GDM1 (cell line): ENCODE measurements at places on chromosomes 11 and 22.

DNA sequence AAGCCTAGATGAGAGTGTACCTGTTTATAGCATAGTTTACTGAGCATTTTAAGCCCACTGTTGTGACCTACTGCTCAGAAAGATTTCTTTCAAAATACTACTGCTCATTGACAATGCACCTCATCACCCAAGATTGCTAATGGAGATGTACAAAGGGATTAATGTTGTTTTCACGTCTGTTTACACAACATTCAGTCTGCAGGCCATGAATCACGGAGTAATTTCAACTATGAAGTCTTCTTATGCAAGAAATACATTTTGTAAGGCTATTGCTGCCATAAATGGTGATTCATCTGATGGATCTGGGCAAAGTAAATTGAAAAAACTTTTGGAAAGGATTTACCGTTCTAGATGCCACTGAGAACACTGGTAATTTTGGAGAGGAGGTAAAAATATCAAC lies 112.9 kb downstream of the KIF18A start:
- DNase-seq, result no peak

DNA sequence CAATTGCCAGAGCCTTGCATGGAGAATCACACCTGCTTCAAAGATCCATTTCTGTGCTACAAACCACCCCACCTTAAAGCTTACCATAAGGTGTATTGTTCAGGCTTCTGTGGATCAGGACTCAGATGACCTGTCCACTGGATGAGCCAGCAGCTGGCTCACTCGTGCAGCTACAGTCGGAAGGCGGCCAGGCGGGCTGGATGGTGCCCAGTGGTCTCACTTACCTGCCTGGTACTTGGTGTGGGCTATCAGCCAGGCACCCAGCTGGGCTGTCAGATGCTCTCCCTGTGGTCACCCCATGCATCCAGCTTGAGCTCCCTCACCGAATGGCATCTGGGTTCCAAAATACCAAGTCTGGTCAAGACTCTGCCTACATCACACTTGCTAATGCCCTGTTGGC lies 10.9 kb upstream of the APOBEC3B start:
- no peak for DNase-seq

GRCh38 chr11:95512177-95512576 lies 277.4 kb downstream of the FAM76B start:
- DNase-seq, result no peak

- DNase-seq, result no peak
These were observed 4.7 kb downstream of the MUS81 start for GRCh38 chr11:65864706-65865471.

DNA sequence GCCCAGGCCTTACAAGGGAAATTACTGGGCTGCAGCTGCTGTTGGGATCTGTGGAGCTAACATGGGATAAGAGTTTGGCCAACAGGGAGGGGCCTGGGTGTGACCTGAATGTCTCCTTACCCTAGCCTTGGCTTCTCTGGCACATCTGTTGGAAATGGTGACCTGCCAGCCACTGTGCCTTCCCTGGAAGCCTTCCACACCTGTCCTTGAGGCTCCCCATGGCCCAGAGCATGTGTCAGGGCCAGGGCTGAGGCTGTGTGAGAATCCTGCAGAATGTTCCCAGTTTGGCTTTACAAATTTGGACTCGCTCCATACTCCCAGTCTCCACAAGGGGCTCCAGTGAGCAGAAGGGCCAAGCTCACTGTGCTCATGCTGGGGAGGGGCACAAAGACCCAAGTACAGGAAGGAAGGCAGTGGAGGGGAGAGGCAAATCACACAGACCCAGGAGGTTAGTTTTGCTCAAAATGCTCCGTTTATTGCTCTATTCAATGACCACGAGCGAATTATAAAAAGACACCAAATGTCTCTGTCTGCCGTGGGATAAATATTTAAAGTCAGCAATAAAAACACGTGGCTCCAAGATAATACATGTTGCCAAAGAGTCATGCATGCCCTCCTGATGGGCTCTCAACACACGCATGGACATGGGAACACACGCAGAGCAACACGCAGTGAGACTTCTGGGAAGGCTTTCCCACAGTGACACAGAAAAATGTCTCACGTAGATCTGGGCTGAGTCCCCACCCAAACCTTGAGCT lies 1.7 kb upstream of the IGSF22 start:
- DNase-seq, result peak; percentile 39

DNA sequence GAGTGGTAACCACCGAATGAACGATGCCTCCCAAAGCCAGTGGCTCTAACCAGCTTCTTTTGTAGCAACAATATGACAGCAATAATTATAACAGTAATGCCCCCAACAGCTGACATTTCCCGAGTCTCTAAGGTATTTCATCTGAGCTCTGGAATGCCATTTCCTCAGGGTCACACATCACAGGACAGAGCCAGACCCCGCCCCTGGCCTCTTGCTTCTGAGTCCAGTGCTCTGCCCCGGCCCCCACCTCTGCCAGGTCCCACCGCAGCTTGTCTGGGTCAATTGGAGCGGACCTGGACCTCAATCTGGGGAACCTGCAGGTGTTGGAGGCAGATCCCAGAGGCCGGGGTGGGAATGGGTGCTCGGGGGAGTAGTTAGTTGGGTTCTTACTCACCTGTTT lies 63.8 kb downstream of the IGLL1 start:
- DNase-seq, result no peak

DNA sequence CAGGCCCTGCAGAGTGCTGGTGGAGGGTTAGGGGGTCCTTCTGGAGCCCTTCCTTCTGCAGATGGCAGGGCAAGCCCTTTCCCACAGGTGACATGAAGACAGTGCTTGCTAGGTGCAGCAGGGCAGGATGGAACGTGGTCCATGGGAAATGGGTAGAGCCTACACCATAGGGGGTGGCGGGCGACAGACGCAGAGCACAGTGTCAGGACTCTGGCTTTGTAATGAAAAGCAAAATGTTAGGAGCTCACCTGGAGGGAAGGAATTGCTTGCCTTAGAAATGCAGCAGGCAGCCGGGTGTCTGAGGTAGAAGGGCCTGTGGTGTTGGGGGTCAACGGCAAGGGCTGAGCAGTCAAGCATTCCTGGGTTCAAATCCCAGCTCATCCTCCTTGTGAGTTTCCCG lies 54.9 kb downstream of the ARHGAP8 start:
- DNase-seq, result no peak

- DNase-seq, result no peak
These were observed 521.6 kb downstream of the BRD1 start for GRCh38 chr22:49305966-49306631.

DNA sequence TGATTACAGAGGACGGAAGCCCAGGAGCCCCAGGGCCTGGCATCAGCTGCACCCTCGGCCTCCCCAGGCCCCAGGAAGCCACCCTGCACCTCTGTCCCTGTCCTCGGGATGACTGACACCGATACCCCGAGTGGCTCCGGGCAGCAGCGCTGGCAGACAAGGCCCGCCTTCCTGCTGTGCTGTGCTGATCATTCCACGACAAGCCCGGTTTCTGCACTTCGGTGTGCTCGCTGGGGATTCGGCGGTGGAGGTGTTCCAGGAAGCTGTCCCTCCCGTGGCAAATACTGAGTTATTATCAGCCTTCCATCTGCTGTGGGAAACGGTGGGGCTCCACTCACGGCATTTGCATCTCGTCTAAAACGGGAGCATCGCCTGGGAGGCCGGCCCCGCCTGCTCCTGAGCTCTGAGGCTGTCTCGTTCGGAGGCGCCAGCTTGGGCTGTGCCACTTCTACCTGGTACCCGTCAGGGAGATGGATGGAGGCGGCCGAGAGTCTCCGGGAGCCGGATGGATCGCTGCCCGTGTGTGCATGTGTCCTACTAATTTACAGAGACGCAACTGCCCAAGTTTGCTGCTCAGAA lies 506.1 kb downstream of the BRD1 start:
- no peak for DNase-seq

DNA sequence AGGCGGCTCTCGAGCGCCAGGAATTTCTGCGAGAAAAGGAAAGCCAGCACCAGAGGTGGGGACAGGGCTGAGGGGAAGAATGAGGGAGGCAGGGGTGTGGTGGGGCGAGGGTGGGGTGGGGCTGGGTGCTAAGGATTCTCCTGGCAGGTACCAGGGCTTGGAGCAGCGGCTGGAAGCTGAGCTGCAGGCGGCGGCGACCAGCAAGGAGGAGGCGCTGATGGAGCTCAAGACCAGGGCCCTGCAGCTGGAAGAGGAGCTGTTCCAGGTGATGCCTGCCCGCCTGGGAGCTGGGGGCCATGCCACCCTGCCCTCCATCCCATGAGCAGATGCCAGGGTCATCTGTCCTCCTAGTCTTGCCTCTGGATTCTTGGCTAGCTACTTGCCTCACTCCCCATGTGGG lies 9.4 kb downstream of the CCDC88B start:
- no peak for DNase-seq

DNA sequence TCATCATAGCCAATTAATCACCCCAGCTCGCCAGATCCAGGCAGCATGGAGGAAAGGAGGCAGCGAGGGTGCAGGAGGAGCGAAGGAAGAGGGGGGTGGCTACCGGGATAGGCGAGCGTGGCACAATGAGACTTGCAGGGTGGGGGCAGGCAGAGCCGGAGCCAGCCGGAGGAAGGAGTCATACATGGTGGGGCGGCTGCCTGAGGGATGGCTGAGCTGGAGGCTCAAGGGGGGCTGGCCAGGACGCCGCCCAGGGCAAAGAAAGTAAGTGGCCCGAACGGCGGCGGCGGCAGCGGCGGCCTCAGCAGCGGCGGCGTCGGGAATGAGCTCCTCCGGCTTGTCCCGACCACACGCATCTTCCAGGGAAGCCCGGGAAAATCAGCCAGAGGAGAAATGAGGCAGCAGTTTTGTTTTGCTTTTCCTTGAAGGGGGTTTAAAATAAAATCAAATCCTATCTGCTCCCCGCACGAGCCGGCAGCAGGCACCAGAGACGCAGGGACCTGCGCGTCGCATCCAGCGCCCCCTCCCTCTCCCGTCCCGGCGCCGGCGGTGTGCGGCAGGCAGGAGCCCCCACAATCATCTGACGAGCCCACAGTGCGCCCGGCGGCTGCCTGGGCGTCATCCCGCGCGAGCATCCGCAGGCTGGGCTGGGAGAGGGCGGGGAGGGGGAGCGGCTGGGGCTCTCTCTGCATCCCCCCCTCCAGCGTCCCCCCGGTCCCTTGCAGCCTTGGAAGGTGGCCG lies 263.6 kb downstream of the CTTN start:
- DNase-seq, result no peak

- DNase-seq, result no peak
These were observed 14.8 kb upstream of the MFNG start for GRCh38 chr22:37500745-37501609.

- no peak for DNase-seq
These were observed 56.7 kb upstream of the PTPRJ start for GRCh38 chr11:47923667-47924066.

GRCh38 chr11:21426931-21427330 lies 757.5 kb downstream of the NELL1 start:
- DNase-seq, result no peak

- DNase-seq, result no peak
These were observed 128.7 kb downstream of the DSCAML1 start for GRCh38 chr11:117668321-117668751.

GRCh38 chr11:112129656-112130055 lies 34.2 kb downstream of the IL18 start:
- DNase-seq, result no peak

GRCh38 chr11:68312117-68312779 lies at the start of gene LRP5:
Gene LRP5, plus strand, starts transcription at chr11:68312591. Its CDS starts 124 bp downstream, at chr11:68312715.
- DNase-seq, result peak; percentile 29

DNA sequence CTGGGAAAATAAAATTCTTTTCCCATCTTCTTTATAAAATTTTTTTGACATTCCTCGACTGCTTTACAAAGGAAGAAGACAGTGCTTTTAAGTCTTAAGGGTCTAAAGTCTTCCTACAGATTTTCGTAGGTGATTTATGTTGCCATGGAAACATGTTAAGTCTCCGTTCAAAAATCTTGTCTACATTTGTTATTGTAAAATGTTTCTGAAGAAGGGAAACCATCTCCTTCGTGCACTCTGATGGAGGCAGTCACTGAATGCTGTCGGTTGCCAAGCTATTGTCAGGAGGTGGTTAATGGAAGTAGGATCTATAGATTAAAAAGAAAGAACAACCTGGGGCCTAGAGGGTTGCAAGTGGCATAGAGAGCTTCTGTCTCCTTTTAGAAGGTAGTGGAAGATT lies 52.6 kb downstream of the MAP6 start:
- DNase-seq, result no peak

DNA sequence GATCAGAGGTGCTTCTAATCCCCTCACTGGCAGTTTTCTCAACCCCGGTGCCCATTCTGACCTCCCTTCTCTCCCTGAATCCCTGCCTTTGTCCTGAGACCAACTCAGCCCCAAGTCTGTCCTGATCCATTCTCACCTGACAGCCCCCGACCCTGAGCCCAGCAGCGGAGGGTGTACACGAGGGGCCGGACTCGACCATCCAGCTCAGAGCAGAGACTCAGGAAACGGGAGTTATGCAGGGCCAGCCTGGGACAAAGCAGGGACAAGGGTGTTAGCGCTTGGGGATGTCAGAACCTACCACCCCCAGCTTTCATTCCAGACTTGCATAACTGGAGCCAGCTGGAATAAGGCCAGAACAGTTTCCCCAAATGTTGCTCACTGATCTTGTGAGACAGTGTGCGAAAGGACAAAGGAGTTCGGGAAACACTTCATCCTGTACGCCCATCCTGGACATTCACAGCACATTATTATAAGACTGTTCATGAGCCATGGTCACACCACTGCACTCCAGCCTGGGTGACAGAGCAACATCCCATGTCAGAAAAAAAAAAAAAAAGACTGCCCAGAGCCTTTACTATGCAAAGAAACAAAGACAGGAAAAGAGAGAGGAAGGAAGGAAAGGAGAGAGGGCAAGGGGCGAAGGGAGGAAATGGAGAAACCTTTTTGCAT lies 3.5 kb upstream of the EEF1G start:
- DNase-seq, result no peak

DNA sequence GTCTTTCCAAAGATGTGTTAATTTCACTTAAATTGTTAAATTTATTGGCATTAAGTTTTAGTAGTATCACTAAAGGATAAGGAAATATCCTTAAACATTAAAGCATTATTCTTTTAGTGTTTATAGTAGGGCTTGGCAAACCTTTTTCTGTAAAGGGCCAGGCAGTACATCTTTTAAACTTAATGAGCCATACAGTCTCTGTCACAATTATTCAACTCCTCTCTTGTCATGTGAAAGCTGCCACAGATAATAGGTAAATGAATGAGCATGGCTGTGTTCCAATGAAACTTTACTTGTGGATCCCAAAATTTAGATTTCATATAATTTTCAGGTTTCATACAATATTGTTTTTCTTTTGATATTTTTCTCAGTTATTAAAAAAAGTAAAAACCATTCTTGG lies 268.2 kb upstream of the C11orf87 start:
- DNase-seq, result no peak

DNA sequence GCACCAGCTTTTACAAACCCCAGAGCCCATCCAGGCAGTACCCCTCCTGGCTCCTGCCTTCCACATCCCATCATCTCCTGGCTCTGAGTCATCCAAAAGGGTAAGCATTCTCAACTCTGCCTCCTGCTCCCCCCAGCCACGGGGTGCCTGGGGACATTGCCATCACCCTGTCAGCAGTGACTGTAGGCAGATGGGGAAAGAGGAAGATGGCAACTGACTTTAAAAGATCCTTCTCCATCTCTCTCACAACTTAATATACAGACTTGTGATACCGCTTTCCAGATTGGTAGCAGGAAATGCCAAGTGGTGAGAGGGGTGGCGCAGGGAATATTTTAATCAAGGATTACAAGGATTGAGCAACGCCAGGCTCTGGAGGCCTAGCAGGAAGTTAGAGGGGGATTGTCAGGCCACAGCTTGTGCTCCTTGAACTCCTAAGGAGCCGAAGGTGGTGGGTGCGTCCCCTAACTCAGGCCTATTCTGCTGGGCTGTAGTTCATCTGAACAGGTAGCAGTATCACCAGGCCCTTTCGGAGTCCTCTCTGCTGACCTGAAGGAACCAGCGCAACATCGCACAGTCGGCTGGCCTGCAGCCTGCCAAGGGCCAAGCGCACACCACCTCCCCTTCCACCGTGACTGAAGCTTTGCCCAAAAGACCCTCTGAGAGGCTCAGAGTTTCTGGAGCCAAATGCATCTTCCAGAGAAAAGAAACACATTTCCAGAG lies 83.3 kb downstream of the ZC3H12C start:
- DNase-seq, result no peak
